ENCODE measurements at places on chromosomes 13 and 19.

DNA sequence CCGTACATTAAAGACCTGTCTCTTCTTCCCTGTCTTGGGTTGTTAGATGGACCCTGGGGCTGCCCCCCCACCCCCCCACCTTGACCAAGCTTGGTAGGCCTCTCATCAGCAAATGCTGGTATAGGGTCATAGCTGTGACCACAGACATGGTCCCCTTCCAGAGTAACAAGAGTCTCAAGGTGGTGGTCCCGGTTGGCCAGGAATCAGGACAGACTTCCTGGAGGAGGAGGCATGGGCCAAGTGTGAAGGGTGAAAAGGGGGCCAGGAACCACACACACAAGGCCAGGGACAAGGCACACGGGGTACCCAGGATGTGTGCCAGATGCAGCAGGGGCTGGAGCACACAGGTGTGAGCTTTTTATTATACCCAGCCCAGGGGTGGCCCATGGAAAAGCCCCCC, 1.1 kb upstream of the MRI1 start:
- DNase-seq: no peak

- DNase-seq: no peak
Observed at GRCh38 chr13:63942372-63942771, 2526.7 kb upstream of the PCDH20 start.

GRCh38 chr13:48770372-48770771, 116.6 kb downstream of the CYSLTR2 start:
- DNase-seq: no peak

GRCh38 chr13:101327871-101328270, 88.4 kb downstream of the NALCN start:
- DNase-seq: no peak

- no peak for DNase-seq
Observed at GRCh38 chr13:94157705-94158218, 321.7 kb downstream of the DCT start.

GRCh38 chr19:54708781-54709180, 15.5 kb upstream of the KIR3DL3 start:
- DNase-seq: no peak

DNA sequence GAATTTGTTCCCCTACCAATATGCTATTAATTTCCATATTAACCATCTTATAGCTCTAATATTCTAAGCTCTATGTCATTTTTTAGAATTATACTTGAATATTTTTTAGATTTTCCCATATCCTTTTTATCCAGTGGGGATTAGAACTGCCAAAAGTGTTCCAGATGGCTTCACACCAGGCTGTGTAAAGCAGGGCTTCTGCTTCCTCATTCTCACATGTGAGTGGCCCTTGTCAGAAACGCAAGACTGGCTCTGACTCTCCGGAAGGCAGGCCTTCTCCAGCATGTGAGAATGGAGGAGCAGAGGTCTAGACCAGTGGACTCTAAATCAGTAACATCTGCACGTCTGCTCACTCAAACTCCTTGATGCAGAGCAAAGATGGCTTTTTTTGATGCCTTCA, 650.1 kb downstream of the FGF9 start:
- DNase-seq: no peak

GRCh38 chr13:43749503-43749902, 37.3 kb downstream of the ENOX1 start:
- DNase-seq: no peak

DNA sequence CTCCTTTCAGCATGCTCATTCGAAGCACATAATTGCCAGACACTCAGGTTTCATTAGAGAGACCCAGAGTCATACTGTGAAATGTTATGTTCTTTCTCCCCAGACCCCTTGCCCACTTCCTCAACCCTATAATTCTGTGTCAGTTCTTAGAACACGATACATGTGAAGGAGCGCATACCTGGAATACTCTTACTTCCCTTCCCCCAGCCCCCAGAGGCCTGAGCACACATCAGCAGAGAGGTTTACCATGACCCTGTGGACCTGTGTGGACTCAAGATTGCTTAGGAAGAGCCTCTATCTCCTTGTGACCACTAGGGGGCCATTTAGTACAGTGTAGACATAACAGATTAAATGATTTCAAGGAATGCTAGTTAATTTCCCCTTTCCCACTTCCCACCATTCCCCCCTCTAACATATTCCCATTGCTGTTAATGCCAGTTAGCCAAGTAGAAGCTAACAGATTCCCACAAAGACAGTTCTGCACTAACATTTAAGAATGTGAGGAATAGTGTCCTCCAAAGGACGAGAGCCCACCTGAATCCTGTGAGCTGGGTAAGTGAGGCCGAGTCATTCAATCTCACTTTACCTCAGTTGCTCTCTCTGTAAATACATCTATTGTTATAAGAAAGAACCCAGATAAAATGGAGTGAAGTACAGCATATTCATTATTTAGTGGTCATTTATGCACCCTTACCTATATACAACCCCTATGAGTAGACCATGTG, 154.2 kb upstream of the MAB21L1 start:
- DNase-seq: no peak

DNA sequence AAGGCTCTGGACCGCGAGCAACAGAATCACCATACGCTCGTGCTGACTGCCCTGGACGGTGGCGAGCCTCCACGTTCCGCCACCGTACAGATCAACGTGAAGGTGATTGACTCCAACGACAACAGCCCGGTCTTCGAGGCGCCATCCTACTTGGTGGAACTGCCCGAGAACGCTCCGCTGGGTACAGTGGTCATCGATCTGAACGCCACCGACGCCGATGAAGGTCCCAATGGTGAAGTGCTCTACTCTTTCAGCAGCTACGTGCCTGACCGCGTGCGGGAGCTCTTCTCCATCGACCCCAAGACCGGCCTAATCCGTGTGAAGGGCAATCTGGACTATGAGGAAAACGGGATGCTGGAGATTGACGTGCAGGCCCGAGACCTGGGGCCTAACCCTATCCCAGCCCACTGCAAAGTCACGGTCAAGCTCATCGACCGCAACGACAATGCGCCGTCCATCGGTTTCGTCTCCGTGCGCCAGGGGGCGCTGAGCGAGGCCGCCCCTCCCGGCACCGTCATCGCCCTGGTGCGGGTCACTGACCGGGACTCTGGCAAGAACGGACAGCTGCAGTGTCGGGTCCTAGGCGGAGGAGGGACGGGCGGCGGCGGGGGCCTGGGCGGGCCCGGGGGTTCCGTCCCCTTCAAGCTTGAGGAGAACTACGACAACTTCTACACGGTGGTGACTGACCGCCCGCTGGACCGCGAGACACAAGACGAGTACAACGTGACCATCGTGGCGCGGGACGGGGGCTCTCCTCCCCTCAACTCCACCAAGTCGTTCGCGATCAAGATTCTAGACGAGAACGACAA, 1.8 kb downstream of the PCDH17 start:
- DNase-seq: no peak

GRCh38 chr13:75356421-75356820, 125.5 kb downstream of the TBC1D4 start:
- DNase-seq: no peak

GRCh38 chr19:17497149-17497798, 14.2 kb upstream of the PGLS start:
- DNase-seq: no peak

- no peak for DNase-seq
Observed at GRCh38 chr19:44796701-44797115, 12.2 kb upstream of the BCAM start.

- no peak for DNase-seq
Observed at GRCh38 chr19:48749571-48750198, 2.8 kb downstream of the FUT1 start.

DNA sequence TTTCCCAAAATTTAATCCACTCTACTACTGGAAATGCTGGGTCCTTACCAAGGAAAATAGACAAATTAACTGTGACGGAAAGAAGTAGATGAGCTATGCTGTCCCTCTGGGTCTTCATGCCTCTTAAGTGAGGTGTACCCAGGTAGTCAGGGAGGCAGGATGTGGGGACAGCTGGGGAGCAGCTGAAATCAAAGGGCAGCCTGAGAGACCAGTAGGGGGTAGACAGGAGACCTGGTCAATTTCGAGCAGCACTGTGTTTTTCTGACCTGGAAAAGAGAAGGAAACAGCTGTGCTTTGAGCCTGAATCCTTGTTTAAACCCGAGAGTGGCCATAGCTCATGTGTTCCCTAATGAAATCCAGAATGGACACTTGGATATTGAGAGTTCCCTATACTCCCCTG, 587.3 kb downstream of the EFNB2 start:
- DNase-seq: no peak

- DNase-seq: no peak
Observed at GRCh38 chr19:2259336-2259735, 3.1 kb upstream of the JSRP1 start.

GRCh38 chr13:53343361-53343744, 314.7 kb downstream of the OLFM4 start:
- no peak for DNase-seq

DNA sequence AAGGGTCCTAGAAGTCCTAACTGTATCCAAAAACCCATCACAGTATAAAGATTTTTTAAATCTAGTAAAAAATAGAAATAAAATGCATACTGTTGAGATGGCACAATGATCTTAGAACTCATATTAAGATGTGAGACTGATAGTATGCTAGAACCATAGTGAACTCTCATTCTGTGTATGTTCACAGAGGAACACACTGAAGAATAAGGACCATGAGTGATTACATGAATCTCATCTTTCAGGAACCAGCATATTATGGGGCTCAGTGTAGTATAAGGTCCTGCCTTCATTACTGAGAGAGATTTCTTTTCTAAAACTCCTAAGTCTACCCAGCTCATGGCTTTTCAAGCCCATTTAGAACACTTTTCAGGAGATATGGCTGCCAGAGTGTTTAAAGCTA, 59.8 kb upstream of the RFC3 start:
- DNase-seq: no peak

GRCh38 chr13:81021284-81021840, 680.4 kb upstream of the SPRY2 start:
- no peak for DNase-seq

DNA sequence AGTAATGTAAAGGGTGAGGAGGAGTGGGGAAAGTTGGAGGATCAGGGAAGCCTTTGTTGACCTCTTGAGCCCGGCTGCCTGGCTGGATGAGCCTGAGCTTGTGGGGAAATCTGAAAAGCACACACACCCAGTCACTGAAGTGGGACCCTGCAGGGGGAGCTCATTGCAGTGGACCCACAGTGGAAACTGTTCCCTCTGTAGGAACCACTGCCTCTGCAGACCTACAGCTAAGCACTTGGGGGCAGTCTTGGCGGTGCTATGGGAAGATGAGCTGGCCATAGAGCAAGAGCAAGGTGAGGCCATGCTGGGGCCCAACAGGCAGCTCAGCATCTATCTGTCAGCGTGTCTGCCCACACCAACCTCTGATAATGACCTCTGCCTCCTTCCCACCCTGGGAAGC, 294.8 kb downstream of the TSHZ3 start:
- DNase-seq: peak; percentile 4

- no peak for DNase-seq
Observed at GRCh38 chr13:74104661-74105275, 29.4 kb downstream of the KLF12 start.

GRCh38 chr13:78586706-78587105, 16.6 kb downstream of the POU4F1 start:
- no peak for DNase-seq
